ENCODE measurements at places on chromosomes 4 and X. TPM values are rescaled to one million over a fixed set of nuclear protein-coding genes. Genes with fewer than 3 reads are reported as not detected.

ZNF630 gene
- total RNA-seq: 1.3 TPM

RPA4 gene
- total RNA-seq: 0.72 TPM

PCDH18 gene
- 0.08 TPM for total RNA-seq

HPRT1 gene
- total RNA-seq: 56.4 TPM

SUPT20HL2 gene
- not detected for total RNA-seq

CSTF2 gene
- 28.0 TPM for total RNA-seq

SLC2A9 gene
- total RNA-seq: 0.98 TPM

KLHL4 gene
- not detected for total RNA-seq

SLC26A1 gene
- not detected for total RNA-seq

ENPP6 gene
- 4.2 TPM for total RNA-seq

SLC25A5 gene
- total RNA-seq: 416 TPM

HTT gene
- 58.8 TPM for total RNA-seq

FREM3 gene
- not detected for total RNA-seq

SMIM10 gene
- total RNA-seq: not detected

MAGEA8 gene
- total RNA-seq: not detected

RNF175 gene
- 0.34 TPM for total RNA-seq

TENT5D gene
- total RNA-seq: not detected

ZFP42 gene
- total RNA-seq: not detected

GPR34 gene
- total RNA-seq: not detected

SCML1 gene
- 6.6 TPM for total RNA-seq

POU4F2 gene
- not detected for total RNA-seq

NAP1L2 gene
- total RNA-seq: 2.1 TPM

CD38 gene
- 113 TPM for total RNA-seq

CLDN22 gene
- not detected for total RNA-seq

CYTL1 gene
- total RNA-seq: not detected

C4orf54 gene
- not detected for total RNA-seq

CBR4 gene
- 14.1 TPM for total RNA-seq

TEX13C gene
- not detected for total RNA-seq

DUX4 gene
- not detected for total RNA-seq

TLR10 gene
- 0.19 TPM for total RNA-seq

PNMA6F gene
- total RNA-seq: not detected

FABP2 gene
- total RNA-seq: 0.38 TPM

ERVMER34-1 gene
- total RNA-seq: not detected

UBE2K gene
- 67.4 TPM for total RNA-seq
